ENCODE measurements at places on chromosomes 11 and 22.

- DNase-seq = no peak
These were observed 712.5 kb downstream of the BRD1 start for GRCh38 chr22:49115197-49115596.

DNA sequence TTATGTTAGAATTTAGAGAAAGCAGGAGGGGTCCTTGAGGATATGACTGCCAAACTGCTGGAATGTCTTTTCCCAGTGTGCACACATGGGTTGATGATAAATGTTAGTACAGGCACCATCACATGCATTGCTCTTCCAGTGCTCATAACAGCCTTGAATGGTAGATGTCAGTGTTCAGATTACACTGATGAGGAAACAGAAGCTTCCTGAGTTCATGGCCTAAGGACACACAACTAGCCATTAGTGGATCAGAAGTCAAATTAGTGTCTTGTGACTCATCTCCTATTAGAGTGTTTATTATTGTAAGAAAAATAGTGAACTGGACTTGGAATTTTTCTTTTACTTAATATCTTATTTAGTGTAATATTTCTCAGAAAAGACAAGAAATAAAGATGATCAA is 241.5 kb downstream of the DDX10 start:
- DNase-seq = peak; percentile 25

- DNase-seq = no peak
These were observed 85.9 kb downstream of the MICAL2 start for GRCh38 chr11:12196308-12196707.

DNA sequence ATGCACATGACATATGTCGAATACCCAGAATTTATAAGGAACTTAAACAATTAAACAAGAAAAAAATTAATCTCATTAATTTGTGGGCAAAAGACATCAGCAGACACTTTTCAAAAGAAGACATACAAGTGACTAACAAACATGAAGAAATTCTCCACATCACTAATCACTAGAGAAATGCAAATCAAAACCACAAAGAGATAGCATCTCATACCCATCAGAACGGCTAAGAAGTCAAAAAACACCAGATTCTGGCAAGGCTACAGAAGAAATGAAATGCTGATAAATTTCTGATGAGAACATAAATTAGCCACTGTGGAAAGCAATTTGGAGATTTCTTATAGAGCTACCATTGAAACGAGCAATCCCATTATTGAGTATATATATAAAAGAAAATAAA is 210.6 kb upstream of the LUZP2 start:
- no peak for DNase-seq

- DNase-seq = peak; percentile 52
These were observed 31.7 kb downstream of the FAM181B start for GRCh38 chr11:82701847-82702520.

DNA sequence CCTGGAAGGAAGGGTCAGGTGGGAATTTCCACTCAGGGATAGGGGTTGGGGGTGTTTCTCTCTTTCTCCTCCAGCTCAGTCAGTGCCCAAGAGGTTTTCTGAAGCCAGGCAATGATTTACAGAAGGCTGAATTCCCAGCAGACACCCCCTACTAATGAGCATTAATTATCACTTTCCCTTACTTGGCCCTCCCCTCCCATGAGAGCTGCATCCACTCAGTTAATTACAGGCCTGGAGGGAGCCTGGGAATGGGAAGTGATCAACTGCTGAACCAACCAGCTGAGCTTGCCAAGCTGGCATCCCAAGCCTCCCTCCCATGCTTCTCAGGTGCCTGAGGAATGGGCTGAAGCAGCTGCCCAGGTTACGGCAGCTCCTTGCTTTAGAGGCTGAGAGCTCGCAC is 992 bp downstream of the LGALS12 start:
- DNase-seq = no peak

- DNase-seq = no peak
These were observed 17.5 kb downstream of the MRGPRG start for GRCh38 chr11:3201112-3201581.

DNA sequence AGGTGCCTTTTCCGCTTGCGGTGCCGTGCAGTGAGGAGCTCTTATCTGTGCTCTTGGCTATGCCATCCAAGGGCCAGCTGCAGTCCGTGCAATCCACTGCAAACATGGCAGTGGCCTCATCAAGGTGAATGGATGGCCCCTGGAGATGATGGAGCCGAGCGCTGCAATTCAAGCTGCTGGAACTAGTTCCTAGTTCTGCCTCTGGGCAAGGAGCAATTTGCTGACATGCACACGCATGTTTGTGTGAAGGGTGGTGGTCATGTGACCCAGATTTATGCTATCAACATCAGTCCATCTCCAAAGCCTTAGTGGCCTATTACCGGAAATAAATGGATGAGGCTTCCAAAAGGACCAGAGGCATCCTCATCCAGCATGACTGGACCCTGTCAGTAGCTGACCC is 3.1 kb upstream of the EHD1 start:
- DNase-seq = no peak

DNA sequence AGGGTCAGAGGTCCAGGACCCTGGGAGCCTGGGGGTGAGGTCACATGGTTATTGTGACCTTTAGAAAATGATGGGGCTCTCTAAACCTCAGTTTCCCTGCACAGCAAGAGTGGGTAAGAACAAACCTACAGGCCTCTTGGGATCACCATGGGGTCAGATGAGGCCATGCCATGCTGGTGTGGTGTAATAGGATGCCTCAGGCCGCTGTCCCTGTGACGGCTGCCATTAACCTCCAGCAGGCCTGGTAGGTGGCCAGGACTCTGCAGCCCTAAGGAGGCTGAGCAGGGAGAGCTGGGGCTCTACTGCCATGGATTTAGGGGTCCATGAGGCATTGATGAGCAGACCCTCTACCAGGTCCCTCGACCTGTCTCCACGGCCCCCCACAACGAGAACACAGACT is 265.5 kb downstream of the CTTN start:
- no peak for DNase-seq

DNA sequence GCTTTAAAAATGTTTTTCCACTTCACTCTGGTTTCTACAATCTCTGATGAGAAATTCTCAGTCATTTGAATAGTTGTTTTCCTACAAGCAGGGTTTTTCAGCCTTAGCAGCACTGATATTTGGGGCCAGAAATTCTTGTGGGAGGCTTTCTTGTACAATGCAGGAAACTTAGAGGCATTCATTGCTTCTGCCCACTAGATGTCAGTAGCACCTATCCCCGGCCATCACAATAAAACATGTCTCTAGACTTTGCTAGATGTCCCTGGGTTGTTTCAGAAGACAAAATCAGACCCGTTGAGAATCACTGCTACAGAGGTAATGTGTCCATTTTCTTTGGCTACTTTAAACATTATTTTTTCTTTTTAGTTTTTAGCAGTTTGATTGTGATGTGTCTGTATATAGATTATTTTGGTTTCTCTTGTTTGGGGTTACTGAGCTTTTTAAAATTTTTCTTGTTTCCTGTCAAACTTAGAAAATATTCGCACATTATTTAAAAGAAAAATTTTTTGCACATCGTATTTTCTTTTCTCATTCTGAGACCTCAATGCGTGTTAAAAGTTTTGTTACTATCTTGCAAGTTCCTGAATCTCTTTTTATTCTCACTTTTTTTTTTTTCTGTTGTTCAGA is 60.8 kb upstream of the CCDC179 start:
- peak; percentile 50 for DNase-seq

DNA sequence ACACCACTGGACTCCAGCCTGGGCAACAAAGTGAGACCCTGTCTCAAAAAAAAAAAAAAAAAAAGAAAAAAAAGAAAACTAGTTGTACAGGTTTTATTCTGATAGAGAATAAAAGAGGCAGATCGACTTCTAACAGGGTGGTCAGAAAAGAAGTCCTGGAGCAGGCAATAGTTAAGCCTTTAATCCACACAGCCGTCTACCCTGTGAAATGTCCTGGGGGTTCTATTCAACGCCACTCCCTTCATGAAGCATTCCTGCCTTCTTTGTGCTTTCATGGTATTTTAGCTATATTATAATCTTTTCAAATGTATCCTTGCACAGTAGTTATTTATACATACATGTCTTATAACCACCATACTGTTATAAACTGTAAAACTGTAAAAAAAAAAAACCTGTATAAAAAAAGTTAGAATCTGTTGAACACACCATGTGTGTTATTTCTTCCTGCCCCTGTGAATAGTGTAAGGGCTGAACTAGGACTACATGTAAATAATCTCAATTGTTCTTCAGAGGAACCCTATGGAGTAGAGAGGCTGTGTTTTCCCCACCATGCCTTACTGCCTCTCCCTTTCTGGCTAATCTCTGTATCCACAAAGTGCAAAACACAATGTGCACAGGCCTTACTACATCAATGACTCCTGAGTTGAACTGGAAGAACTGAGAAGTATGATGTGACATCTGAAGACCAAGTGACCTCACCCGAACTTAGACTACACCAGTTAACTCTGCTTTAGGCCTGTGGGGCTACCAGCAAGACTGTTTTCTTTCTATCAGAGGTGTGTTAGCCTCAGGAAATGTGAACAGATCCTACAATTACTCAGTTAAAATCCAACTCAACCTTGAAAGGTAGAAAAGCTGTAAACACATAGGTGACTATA is 25.3 kb downstream of the PRCP start:
- no peak for DNase-seq

- peak; percentile 37 for DNase-seq
These were observed 14.9 kb downstream of the SLC25A18 start for GRCh38 chr22:17578136-17578754.

GRCh38 chr22:33579448-33580093 is 340.7 kb downstream of the LARGE1 start:
- peak; percentile 83 for DNase-seq

GRCh38 chr11:47449541-47449940 is 605 bp upstream of the RAPSN start:
- DNase-seq = no peak

GRCh38 chr11:119696378-119697222 is 32.4 kb downstream of the NECTIN1 start:
- no peak for DNase-seq

DNA sequence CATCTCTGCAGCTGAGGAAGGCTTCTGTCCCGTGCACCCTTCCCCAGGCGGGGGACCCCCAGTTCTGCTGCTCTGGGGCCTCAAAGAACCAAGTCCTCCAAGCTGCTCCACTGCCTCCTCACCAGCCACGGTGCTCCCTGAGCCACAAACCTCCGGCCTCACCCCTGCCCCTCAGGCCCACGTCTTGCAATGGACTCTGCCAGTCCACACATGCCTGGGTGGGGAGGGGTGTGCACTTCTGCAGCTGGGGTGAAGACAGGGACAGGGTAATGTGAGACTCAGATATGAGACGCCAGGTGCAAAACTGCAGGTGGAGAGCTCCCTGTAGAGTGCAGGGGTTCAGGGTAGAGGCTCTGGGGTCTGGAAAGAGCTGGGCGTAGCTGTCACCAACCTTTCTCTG is 3.2 kb upstream of the PTDSS2 start:
- no peak for DNase-seq

GRCh38 chr11:134261626-134262488 is 8.5 kb downstream of the ACAD8 start:
- DNase-seq = peak; percentile 53

DNA sequence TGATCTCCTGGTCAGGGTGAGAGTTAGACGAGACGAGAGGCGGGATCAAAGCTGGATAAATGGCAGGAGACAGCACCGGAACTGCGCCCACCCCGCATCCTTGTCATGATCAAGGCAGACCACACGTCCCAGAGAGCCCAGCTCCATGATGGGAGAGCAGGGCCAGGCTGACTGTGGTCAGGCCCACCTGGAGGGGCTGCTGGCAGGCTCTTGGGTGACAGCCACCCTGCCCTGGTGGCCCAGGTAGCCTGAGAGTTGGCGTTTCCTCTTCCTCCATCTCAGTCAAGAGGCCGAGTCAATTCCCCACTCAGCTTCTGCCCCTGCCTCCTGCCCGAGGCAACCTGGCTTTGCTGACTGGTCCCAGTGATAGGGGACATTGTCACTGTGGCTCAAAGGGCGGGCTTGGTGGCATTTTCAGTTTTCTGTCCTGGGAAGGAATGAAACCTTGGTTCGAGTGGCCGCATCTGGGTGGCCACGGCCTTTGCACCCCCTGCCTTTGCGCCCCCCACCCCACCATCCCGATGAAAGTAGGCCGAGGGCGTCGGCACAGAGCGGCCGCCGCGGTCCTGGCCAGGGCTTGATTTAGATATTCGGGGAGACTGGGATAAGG is 60.8 kb upstream of the PPARA start:
- no peak for DNase-seq

GRCh38 chr11:2775083-2775625 is 75.4 kb upstream of the KCNQ1OT1 start:
- no peak for DNase-seq

- DNase-seq = peak; percentile 77
These were observed 2.7 kb upstream of the CLMP start for GRCh38 chr11:123197711-123198110.

GRCh38 chr11:44008088-44008501 is 39.7 kb upstream of the ACCSL start:
- DNase-seq = no peak

GRCh38 chr11:73270855-73271477 is 1.2 kb upstream of the P2RY6 start:
- no peak for DNase-seq

- DNase-seq = no peak
These were observed 23.1 kb downstream of the JRKL start for GRCh38 chr11:96412761-96413381.

GRCh38 chr11:78022397-78023396 is at the start of gene KCTD14:
Gene KCTD14, minus strand, starts transcription at chr11:78023276. Its CDS starts 27 bp downstream, at chr11:78023249.
- peak; percentile 61 for DNase-seq

DNA sequence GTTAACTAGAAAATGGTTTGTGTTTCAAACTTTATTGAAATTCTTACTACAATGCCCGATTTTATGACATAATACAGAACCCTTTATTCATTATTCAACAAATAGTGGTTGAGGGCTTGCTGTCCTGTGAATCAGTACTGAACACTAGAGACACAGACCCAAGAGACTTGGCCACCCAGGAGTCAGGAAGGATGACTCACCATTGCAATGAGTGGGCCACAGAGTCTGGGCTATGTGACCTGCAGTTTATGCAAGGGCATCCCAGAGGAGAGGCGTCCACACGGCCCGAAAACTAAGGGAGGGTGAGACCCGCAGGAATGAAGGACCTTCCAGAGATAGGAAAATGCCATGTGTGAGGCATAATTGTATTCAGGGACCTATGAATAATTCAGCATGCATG is 143.8 kb upstream of the DDI1 start:
- peak; percentile 52 for DNase-seq

- peak; percentile 93 for DNase-seq
These were observed 16.4 kb upstream of the SYVN1 start for GRCh38 chr11:65150509-65151299.

DNA sequence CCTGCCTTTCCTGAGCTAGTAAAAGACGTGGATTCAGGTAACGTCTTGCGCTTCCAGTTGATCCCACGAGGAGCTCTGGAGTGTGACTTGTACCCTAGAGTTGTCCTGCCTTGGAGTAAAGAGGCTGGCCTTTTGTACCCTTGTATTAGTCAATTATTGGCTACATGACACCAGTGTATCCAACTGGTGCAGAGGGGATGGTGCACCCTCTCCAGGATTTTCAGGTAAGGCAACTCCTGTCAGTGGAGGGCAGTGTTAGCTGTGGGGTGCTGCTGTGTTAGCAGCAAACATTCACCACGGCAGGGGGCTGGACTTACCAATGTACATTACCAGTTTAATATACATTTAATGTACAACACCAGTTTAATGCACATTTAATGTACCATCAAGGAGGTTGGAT is 233.5 kb downstream of the MIAT start:
- DNase-seq = no peak
